ENCODE measurements at places on chromosomes 5 and 9. TPM values are rescaled to one million over a fixed set of nuclear protein-coding genes. Genes with fewer than 3 reads are reported as not detected.

The LEAP2 gene
- total RNA-seq: 0.52 TPM

The PTPDC1 gene
- total RNA-seq: 4.3 TPM

The KCNMB1 gene
- not detected for total RNA-seq

The C9 gene
- total RNA-seq: 2.6 TPM

The RC3H2 gene
- 45.2 TPM for total RNA-seq

The ITGA2 gene
- total RNA-seq: 0.07 TPM

GRCh38 chr9:119788921-119789320, 419.7 kb upstream of the BRINP1 start:
- H3K27ac ChIP-seq: no peak overlapping the region
- H3K27me3 ChIP-seq: no peaks in the 10 kb centered on the region
- H3K4me1 ChIP-seq: peaks cover 9% of the 10 kb centered on the region
- DNase-seq: no peak
- no peaks in the 10 kb centered on the region for H3K36me3 ChIP-seq
- H3K4me3 ChIP-seq: no peak overlapping the region

DNA sequence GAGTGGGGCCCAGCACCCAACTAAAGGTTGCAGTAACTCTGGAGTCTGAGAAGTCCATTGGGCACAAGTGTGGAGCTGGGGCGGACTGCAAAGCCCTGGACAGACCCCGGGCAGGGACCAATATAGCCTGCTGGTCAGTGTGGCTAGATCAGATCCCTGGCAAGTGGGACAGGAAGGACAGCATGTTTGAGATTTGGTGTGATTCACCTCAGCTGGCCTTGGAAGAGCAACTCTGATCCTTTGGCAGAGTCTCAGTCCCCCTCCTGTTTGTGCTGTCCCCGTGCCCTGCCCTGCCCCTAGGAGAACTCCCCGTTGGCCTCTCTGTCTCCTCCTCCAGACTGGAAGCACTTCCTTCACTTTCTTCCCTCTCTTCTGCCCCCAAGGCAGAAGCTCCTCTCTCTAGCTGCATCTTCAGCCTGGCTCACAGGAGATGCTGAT, 255.3 kb downstream of the FSTL4 start:
- H3K27ac ChIP-seq: no peak overlapping the region
- no peak for DNase-seq

GRCh38 chr9:31837211-31837610, 547.2 kb upstream of the ACO1 start:
- no peaks in the 10 kb centered on the region for H3K36me3 ChIP-seq
- no peaks in the 10 kb centered on the region for H3K4me1 ChIP-seq
- no peak overlapping the region for H3K27ac ChIP-seq
- no peak for DNase-seq
- no peaks in the 10 kb centered on the region for H3K27me3 ChIP-seq

DNA sequence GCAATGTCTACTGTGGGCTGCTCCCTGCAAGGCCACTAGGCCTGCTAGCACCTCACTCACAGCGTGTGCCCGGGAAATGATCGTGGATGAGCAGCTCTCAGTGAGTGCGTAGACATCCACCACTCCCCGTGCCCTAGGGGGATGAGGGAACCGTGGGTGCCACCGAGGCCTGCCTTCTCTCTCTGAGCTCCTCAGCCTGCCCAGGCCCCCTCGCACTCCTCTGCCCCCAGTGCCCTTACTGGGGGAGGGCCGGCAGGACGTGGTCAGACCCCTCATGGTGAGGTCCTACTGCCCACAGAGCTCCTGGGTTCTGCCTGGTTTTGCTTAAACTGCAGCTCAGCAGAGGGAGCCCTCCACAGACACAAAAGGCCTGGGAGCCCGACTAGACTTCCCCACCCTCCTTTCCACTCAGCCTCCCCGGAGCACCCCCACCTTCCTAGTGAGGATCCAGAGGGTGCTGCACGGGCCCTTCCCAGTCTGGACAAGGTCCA, 220.0 kb downstream of the CACNA1B start:
- no peak overlapping the region for H3K4me3 ChIP-seq
- H3K27ac ChIP-seq: no peak overlapping the region
- no peaks in the 10 kb centered on the region for H3K27me3 ChIP-seq
- no peaks in the 10 kb centered on the region for H3K4me1 ChIP-seq

DNA sequence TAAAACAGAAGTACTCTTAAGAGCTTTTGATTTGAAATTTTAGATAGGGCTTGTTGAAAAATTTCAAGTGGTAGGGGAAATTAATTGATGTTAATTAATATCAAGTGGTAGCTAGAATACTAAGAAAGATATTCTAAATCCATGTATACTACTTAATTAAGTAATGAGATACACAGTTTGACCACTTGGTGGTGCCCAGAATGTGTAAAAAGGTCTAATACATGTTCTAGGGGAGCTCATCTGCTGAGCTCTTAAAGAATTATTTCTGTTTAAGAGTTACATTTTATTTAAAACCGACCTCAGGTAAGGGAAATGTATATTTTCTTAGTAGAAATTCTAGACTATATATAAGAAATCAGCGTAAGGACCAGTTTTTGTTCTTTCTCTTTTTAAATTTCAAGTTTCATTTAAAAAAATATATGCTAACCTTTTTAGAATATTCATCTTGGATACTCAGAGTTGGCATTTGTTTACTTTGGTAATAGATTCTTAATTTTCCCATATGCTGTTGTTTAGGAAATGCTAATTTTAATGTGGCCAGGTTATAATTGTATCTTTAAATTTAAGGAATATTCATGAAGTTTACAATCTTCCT, 61.5 kb downstream of the LNPEP start:
- no peak overlapping the region for H3K4me3 ChIP-seq
- no peaks in the 10 kb centered on the region for H3K4me1 ChIP-seq
- DNase-seq: no peak
- no peaks in the 10 kb centered on the region for H3K36me3 ChIP-seq
- no peaks in the 10 kb centered on the region for H3K27me3 ChIP-seq
- no peak overlapping the region for H3K27ac ChIP-seq

GRCh38 chr9:97747201-97747965, 50.2 kb upstream of the XPA start:
- no peaks in the 10 kb centered on the region for H3K4me1 ChIP-seq
- no peak for DNase-seq
- H3K36me3 ChIP-seq: no peaks in the 10 kb centered on the region
- H3K4me3 ChIP-seq: no peak overlapping the region
- no peak overlapping the region for H3K27ac ChIP-seq

DNA sequence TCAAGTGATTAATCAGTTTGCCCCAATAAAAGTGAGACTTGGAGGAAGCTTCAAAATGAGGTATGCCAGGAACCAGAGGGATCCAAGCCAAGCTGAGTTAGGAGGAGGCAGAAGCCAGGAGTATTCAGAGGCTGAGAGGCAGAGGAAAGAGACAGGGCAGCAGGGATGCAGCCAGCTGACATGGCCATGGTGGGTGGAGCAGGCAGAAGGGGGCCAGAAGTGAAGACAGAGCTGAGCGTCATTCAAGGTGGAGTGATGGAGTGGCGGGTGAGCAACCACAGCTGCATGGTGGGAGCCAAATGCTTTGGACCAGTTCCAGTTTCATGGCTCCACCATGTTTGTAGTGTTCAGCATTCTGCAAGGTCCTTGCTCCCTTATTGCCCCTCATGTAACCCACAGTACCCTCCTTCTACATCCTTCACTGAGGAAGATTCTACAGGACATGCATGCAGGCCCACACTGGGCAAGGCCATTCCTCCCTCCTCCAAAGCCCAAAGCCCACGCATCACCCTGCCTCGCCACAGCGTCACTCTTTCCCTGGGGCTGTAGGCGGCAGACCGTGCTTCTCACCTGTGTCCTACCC, 100.6 kb downstream of the FSTL4 start:
- H3K36me3 ChIP-seq: no peaks in the 10 kb centered on the region
- H3K4me1 ChIP-seq: no peaks in the 10 kb centered on the region
- H3K4me3 ChIP-seq: no peak overlapping the region
- H3K27me3 ChIP-seq: no peaks in the 10 kb centered on the region
- no peak for DNase-seq

DNA sequence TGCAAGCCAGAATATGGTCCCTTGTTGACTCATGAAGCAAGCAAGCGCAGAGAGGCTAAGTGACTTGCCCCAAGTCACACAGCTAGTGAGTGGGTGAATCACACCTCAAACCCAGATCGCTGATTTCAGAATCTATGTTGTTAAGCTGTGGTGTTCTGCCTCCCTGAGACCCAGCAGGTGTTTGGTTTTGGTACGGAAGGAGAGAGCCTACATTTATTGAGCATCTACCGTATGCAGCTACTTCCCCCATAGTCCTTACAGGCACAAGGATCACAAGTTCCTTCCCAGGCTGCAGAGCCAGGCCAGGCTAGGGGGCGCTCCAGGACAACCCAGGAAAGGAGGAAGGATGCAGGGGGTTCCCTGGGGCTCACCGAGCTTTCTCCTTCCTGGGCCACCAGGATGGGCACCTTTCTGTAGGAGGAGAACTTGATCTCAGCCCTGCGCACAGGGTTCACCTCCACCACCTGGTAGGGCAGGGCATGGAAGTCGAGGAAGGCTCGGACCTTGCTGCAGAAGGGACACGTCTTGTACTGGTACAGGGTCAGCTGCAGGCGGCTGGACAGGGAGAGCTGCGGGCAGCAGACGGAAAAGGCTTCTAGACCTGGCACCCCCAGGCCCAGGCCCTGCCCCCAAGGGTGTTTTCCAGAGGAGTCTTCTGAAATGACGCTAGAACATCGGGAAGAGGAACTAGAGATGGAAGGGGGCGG, 2.5 kb downstream of the PTGES2 start:
- no peaks in the 10 kb centered on the region for H3K27me3 ChIP-seq
- H3K36me3 ChIP-seq: peaks cover 38% of the 10 kb centered on the region
- H3K27ac ChIP-seq: peak overlapping the region; percentile 97

All from gastrocnemius medialis (tissue), 4 donors.